Panc1 (cell line): ENCODE measurements at places on chromosomes 16 and 17.

- no peaks in the 10 kb centered on the region for H3K27me3 ChIP-seq
- H3K4me3 ChIP-seq, result no peak overlapping the region
- no peak overlapping the region for H3K27ac ChIP-seq
Observed at GRCh38 chr16:2497695-2498484, 15.9 kb upstream of the ATP6V0C start.

- peaks cover 6% of the 10 kb centered on the region; the same call in 1 of the 2 replicates for H3K4me1 ChIP-seq
- H3K4me3 ChIP-seq, result no peak overlapping the region
- no peak overlapping the region for H3K27ac ChIP-seq
- H3K27me3 ChIP-seq, result no peaks in the 10 kb centered on the region
- DNase-seq, result no peak
Observed at GRCh38 chr16:31009120-31009519, 1.3 kb downstream of the STX1B start.

GRCh38 chr16:81505011-81505661, 60.5 kb downstream of the CMIP start:
- peak overlapping the region; percentile 57 for H3K27ac ChIP-seq
- H3K4me3 ChIP-seq, result no peak overlapping the region
- no peaks in the 10 kb centered on the region for H3K27me3 ChIP-seq

DNA sequence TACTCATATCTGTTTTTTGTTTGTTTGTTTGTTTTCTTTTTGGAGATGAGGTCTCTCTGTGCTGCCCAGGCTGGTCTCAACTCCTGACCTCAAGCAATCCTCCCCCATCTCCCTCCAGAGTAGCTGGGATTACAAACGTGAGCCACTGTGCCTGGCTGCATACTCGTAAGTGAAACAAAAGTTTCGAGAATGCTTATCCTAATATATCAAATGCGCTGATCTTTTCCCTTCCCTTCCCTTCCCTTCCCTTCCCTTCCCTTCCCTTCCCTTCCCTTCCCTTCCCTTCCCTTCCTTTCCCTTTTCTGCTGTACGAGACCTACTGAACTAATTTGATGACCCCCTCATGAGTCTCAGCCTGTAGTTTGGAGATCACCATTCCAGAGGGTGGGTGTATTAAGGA, 122.1 kb downstream of the RGS9 start:
- H3K27me3 ChIP-seq, result no peaks in the 10 kb centered on the region
- no peak overlapping the region for H3K27ac ChIP-seq
- no peak overlapping the region for H3K4me3 ChIP-seq

GRCh38 chr17:72004611-72005331, 116.0 kb upstream of the SOX9 start:
- H3K4me3 ChIP-seq, result no peak overlapping the region
- no peaks in the 10 kb centered on the region for H3K36me3 ChIP-seq
- no peaks in the 10 kb centered on the region for H3K4me1 ChIP-seq
- H3K27ac ChIP-seq, result no peak overlapping the region
- no peaks in the 10 kb centered on the region for H3K27me3 ChIP-seq

DNA sequence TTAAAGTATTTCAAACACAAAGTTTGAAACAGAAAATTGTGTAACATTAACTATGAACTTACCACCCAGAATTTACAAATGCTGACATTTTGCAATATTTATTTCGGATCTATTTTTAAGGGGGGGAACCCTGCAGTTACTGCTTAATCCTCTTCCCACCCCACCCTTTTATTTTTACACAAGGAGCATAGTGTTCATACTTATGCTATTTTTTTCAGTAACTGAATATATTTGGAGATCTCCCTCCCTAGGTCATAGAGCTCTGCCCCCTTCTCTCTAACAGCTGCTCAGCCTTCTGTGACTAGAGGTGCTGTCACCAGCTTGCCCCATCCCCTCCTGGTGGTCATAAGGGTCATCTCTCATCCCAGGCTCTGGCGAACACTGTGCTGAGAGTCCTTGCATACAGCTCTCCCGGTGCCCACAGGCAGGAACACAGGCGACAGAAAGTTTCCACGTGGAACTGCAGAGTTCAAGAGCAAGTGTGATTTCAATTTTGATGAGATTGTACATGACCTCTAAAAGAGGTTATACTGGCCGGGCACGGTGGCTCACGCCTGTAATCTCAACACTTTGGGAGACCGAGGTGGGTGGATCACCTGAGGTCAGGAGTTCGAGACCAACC, 44.2 kb downstream of the SNX20 start:
- H3K4me3 ChIP-seq, result no peak overlapping the region
- H3K36me3 ChIP-seq, result no peaks in the 10 kb centered on the region
- no peak for DNase-seq
- no peaks in the 10 kb centered on the region for H3K4me1 ChIP-seq
- no peak overlapping the region for H3K27ac ChIP-seq

DNA sequence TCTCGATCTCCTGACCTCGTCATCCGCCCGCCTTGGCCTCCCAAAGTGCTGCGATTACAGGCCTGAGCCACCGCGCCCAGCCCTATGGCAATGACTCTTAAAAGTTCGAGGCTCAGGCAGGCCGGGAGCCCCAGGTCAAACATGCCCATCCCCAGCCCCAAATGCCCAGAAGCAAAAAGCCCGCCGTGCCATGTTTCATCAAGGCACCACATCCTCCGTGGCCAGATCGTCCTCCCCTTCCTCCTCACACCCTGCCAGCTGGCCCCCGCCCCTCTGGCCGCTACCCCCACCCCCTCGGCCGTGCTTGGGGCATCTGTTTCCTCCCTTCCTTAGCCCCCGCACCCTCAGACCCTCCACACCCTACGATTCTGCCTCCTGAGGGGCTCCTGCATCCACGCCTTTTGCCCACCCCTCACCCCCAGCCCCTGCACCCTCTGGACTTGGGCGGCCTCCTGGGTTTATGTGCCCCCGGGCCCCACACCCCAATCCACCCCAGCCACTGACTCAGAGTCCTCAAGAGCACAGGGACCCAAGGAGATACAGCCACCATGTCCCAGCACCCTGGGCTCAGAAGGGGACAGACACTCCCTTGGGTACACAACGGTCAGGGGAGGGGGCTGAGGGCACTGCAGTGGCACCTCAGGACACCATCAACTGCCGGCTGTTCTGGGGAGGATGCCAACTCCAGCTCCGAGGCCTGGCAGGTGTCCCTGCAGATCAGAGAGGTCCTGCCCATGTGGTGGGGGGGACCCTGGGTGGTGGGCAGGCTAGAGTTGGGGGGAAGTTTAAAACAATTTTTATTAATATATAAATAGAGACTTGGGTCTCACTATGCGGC, 7.1 kb downstream of the CTRB1 start:
- H3K36me3 ChIP-seq, result no peaks in the 10 kb centered on the region; the same call in 1 of the 2 replicates
- DNase-seq, result no peak
- no peak overlapping the region for H3K27ac ChIP-seq
- H3K4me3 ChIP-seq, result no peak overlapping the region
- H3K27me3 ChIP-seq, result no peaks in the 10 kb centered on the region

- no peak overlapping the region for H3K27ac ChIP-seq
- peak; percentile 69 for DNase-seq
- no peaks in the 10 kb centered on the region for H3K36me3 ChIP-seq
- peaks cover 11% of the 10 kb centered on the region for H3K4me1 ChIP-seq
- H3K27me3 ChIP-seq, result no peaks in the 10 kb centered on the region
Observed at GRCh38 chr16:19696328-19696727, 21.7 kb downstream of the KNOP1 start.

- H3K27ac ChIP-seq, result no peak overlapping the region
- no peaks in the 10 kb centered on the region for H3K36me3 ChIP-seq
- H3K4me3 ChIP-seq, result no peak overlapping the region
- peak; percentile 63 for DNase-seq
- 0 out of 2 replicates have a peak, but pooled peaks cover 3% of the 10 kb centered on the region for H3K27me3 ChIP-seq
- no peaks in the 10 kb centered on the region for H3K4me1 ChIP-seq
Observed at GRCh38 chr16:5041600-5042133, 7.9 kb upstream of the NAGPA start.

DNA sequence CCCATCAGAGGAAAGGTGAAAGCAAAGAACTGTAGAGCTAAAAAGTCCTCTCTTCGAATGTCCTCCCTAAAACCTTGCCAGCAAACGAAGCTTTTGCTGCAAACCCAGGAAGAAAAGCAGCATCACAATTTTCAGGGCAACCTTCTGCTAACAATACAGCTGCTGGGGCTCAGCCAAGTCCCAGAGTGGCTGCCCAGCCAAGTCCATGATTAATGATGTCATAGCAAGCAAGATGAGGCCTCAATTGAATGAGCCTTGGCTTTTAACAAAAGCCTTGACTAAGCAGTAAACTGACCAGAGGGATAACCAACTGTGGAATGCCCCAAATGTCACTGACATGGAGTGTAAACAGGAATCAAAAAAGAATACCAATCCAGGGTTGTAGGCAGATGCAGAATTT, 342.7 kb downstream of the PMP22 start:
- H3K4me3 ChIP-seq, result no peak overlapping the region
- no peaks in the 10 kb centered on the region for H3K27me3 ChIP-seq
- DNase-seq, result no peak
- H3K36me3 ChIP-seq, result no peaks in the 10 kb centered on the region

GRCh38 chr17:66448026-66448639, 145.7 kb downstream of the PRKCA start:
- peaks cover 28% of the 10 kb centered on the region for H3K4me1 ChIP-seq
- no peak overlapping the region for H3K4me3 ChIP-seq
- H3K27me3 ChIP-seq, result no peaks in the 10 kb centered on the region
- no peaks in the 10 kb centered on the region for H3K36me3 ChIP-seq
- H3K27ac ChIP-seq, result peak overlapping the region; percentile 29; the same call in 1 of the 2 replicates

- no peak for DNase-seq
- H3K27ac ChIP-seq, result peak overlapping the region; percentile 94
- no peaks in the 10 kb centered on the region for H3K27me3 ChIP-seq
- H3K4me1 ChIP-seq, result peaks cover 27% of the 10 kb centered on the region
- peaks cover 14% of the 10 kb centered on the region for H3K36me3 ChIP-seq
- H3K4me3 ChIP-seq, result peak overlapping the region; percentile 83; the same call in 1 of the 2 replicates
Observed at GRCh38 chr17:4944554-4945175, 3.7 kb downstream of the PFN1 start.

DNA sequence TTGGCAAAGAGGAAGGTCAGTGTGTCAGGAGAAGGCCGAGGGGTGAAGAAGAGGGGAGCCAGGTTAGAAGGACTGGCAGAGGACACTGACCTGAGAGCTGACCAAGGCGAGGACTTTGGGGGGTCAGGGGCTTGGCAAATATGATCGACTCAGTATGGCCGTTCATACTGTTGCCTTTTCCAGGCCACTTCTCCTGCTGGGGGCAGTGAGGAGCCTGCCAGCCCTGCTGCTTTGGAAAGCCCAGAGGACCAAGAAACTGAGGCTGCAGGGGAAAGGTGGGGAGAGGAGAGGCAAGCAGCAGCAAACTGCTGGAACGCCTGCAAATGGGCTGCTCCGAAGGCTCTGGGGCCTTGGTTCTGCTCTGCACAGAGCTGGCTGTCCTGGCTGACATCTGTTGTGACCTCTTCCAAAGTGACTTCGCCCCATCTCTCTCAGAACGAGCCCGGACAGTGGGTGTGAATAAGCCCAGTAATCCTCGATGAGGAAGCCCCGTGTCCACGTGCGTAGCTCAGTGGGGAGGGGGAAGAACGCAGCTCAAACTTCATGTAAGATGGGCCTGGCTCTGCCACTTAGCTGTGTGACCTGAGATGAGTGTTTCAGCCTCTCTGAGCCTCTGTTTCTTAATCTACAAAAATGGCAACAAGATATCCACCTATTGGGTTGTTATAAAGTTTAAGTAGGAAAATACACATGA, 111.3 kb downstream of the SALL1 start:
- no peak overlapping the region for H3K4me3 ChIP-seq
- no peaks in the 10 kb centered on the region for H3K27me3 ChIP-seq
- no peaks in the 10 kb centered on the region for H3K4me1 ChIP-seq
- no peak for DNase-seq

- H3K4me3 ChIP-seq, result no peak overlapping the region
- H3K27ac ChIP-seq, result no peak overlapping the region
- H3K27me3 ChIP-seq, result no peaks in the 10 kb centered on the region
- peaks cover 30% of the 10 kb centered on the region for H3K4me1 ChIP-seq
Observed at GRCh38 chr16:75104836-75105235, 11.7 kb downstream of the LDHD start.

DNA sequence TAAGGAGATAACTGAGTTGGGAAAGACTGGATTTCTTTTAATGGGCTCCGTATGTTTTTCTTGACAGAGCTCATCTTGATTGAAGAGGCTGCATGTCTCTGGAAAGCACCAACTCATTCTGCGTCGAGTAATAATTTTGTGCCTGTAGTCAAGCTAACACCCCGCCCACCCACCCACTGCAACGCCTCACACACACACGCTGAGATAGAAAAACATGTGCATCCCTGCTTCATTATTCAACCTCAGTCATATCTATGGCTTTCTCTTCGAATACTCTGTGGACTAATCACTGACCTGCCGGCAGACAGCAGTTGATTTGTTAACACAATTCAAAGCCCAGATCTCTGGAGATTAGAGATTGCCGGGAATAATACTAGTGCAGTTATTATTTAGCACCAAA, 220.2 kb upstream of the TOM1L1 start:
- H3K27ac ChIP-seq, result no peak overlapping the region
- H3K27me3 ChIP-seq, result no peaks in the 10 kb centered on the region
- DNase-seq, result no peak
- H3K36me3 ChIP-seq, result no peaks in the 10 kb centered on the region
- H3K4me3 ChIP-seq, result no peak overlapping the region

DNA sequence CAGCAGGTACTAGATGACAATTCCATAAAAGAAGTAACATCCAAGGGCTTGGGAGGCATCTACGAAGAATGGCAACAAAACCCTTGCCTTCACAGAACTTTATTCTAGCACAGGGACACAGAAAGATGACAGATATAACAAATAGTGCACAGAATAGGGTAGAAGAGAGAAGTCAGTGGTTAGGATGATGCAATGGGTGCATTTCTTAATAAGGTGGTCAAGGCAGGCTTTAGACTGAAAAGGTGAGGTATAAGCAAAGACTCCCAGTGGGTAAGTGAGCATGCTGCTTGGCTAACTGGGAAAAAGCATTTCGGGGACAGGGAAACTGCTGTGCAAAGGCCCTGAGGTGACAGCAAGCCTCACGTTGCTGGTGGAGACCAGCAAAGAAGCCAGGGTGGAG, 175.9 kb downstream of the XYLT1 start:
- no peak overlapping the region for H3K4me3 ChIP-seq
- no peaks in the 10 kb centered on the region for H3K4me1 ChIP-seq
- no peaks in the 10 kb centered on the region for H3K36me3 ChIP-seq

DNA sequence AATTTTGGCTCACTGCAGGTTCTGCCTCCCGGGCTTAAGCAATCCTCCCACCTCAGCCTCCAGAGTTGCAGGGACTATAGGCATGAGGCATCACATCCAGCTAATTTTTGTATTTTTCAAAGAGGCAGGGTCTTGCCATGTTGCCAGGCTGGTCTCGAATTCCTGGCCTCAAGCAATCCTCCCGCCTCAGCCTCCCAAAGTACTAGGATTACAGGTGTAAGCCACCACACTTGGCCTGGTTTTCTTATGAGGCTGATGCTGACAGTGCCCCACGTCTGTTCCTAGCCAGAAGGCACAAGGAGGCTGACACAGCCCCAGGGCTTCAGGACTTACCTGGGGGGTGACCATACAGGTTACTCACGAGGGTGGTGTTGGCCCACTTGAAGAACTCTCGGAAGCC, 33.9 kb upstream of the GCSH start:
- H3K36me3 ChIP-seq, result no peaks in the 10 kb centered on the region
- no peak overlapping the region for H3K4me3 ChIP-seq
- no peaks in the 10 kb centered on the region for H3K27me3 ChIP-seq

GRCh38 chr16:77946823-77947222, 75.5 kb upstream of the CLEC3A start:
- DNase-seq, result no peak
- no peaks in the 10 kb centered on the region for H3K36me3 ChIP-seq
- no peaks in the 10 kb centered on the region for H3K4me1 ChIP-seq
- H3K27ac ChIP-seq, result no peak overlapping the region
